ENCODE measurements at places on chromosomes 5 and 9.

DNA sequence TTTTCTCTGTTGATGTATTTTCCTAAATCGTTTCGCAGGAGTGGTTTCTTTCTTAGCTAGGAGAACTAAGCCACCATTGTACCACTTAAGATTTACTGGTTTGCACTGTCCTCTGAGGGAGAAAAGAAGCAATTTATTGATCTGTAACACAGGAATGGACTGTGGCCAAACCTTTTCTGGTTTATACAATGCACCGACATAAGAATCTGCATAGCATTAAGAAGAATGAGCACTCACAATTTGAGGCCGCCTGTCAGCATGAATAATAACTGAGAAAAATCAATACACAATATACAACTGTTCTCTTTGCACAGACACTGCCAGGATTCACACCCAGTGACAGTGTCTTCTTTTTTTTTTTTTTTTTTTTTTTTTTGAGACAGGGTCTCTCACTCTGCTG, 168.6 kb upstream of the DMRT1 start:
- no peak for DNase-seq

- DNase-seq, result peak; percentile 93
Measured at GRCh38 chr9:85310573-85310972, 431.2 kb downstream of the AGTPBP1 start.

DNA sequence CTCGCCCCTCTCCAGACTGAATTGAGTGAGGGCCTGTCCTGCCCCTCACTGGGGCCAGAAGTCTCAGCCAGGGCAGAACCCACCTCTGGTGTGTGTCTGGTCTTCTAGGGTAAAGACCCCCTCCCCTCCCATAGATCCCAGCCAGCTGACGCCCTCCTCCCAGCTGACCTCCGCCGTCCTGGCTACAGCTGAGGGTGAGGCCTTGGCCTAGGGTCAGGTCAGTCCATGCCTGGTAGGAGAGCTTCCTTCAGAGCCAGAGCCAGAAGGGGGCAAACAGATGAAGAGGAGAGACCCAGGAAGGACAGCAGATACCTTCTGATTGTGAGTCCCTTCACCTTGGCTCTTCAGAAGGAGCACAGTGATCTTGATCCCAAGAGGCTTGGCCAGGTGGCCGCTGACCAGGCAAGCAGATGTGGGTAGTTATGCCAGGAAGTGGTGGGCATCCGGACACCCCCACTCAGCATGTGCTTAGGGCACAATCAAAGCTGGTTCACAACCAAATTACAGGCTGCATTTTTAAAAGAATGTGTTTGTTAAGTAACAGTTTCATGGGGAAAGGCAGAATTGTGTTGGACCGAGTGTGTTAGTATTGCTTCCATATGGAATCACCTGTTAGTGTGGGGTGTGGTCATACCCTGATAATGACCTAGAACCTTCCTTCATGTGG, 29.9 kb downstream of the JADE2 start:
- DNase-seq, result no peak

DNA sequence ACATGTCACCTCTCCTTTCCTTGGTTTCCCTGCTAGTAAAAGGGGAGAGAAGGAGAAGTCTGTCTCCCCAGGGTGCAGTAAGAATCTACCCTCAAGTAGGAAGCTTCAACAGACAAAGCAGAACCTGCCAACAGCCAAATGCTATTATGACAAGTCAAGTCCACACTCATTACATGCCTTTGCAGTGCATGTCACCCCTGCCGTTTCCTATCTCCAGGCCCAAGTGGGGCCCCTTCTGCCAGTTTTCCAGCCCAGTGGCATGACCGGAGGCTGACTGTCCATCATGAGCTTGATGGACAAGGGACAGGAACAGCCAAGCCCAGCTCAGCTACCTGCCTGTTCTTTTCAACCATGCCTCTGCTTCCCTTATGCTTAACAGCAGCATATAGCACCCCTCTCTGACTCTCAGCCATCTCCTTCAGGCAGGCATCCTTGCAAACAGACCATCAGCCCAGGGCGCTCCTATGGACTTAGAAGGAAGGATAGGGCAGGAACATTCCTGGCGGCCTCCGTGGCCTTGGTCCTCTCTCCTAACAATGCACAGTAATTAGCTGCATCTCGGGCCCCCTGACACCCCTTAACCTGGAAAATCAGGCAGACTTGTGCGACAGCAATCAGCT, 107.2 kb upstream of the RAD23B start:
- DNase-seq, result peak; percentile 38

GRCh38 chr9:131271506-131271931, 4.8 kb downstream of the FAM78A start:
- DNase-seq, result peak; percentile 59

GRCh38 chr9:131282688-131283422, 6.5 kb upstream of the FAM78A start:
- DNase-seq, result no peak

- DNase-seq, result no peak
Measured at GRCh38 chr9:89905606-89906338, 301.0 kb downstream of the GADD45G start.

DNA sequence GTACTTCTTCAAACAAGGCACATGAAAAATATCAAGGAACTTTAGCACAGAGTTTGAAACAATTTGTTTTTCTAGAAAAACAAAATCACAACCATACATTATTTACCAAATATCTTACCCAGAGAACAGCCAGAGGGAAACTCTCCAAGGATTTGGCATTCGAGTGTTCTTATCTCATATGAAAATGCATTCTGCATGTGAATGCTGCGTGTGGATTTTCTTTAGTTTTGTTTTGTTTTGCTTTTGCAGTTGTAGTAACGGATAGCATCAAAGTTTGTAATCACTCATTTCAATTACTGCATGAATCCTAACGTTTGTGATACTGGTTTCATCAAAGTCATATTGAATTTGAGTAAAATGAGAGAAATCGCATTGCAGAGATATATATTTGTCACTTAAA, 28.0 kb downstream of the ADAMTSL1 start:
- DNase-seq, result no peak

DNA sequence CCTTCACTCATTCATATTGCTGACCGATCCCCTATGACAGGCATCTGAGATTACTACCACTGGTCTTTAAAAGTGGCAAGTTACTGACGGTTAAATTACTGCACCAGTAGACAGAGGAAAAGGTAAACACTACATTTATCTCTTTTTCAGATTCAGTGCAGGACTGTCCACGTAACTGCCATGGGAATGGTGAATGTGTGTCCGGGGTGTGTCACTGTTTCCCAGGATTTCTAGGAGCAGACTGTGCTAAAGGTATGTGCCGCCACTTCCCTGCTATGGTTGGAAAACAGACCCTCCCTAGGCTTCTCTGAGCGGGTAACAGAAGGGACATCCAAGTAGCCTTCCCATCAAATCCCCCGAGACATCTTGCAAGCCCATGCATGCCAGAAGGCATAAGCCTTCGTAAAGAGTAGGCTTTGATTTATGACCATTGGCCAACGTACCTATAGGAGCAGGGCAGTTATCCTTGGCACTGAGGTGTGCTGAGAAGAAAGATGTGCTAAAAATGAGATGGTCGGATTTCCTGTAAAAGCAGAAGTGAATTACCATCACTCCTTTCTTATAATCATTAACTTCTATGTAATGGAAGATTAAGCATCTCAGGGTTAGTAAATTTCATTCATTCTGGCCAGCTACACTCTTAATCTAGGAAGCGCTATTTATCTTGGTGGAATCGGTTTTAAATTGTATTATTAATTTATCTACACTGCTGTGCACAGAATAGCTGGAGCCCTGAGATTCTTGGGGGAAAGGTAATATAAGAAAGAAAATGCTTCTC, 193.4 kb upstream of the WWC1 start:
- no peak for DNase-seq

DNA sequence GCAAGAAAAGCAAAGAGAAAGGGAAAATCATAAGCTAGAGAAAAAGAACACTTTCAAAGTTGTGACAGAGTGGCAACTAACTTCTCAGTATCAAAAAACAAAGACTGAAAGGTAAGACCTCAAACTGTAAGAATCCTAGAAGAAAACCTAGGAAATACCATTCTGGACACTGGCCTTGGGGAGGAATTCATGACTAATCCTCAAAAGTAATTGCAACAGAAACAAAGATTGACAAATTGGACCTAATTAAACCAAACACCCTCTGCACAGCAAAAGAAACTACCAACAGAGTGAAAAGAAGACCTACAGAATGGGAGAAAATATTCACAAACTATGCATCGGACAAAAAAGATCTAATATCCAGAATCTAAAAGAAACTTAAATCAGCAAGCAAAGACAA, 79.1 kb downstream of the FEM1C start:
- DNase-seq, result no peak

GRCh38 chr5:111144352-111144930, 52.3 kb downstream of the WDR36 start:
- no peak for DNase-seq

- DNase-seq, result peak; percentile 67
Measured at GRCh38 chr5:132238169-132238744, 10.6 kb upstream of the P4HA2 start.

DNA sequence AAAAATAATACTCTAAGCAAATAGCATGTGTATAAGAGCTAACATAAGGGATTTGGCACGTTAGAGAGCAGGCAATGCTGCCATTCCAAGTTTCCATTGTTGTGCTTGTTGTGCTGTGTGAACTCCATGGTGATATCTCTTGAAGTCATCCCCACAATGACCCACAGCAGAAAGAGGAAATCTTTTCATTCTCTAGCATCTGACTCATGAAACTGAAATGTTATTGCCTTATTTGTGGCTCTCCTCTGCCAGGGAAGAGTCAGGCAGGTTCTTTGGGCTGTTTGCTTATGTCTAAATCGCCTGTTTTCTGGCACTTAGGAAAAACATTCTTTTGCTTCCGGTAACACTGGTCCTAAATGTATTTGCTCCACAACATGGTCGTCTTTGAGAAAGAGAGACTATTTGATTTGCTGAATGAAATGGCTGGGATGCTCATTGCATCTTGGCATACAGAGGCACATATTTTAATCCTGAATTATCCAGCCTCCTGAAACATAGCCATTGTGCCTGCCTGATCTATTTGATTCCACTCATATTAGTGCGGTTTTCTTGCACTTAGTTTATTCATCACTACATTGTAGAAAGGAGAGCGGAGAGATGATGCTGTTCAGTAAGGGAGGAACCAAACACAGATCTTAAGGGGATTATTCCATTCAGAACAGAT, 188.8 kb downstream of the CSNK1G3 start:
- DNase-seq, result no peak

GRCh38 chr5:34941936-34942335, 12.6 kb downstream of the DNAJC21 start:
- DNase-seq, result no peak

- no peak for DNase-seq
Measured at GRCh38 chr5:82917584-82917983, 159.6 kb downstream of the TMEM167A start.

DNA sequence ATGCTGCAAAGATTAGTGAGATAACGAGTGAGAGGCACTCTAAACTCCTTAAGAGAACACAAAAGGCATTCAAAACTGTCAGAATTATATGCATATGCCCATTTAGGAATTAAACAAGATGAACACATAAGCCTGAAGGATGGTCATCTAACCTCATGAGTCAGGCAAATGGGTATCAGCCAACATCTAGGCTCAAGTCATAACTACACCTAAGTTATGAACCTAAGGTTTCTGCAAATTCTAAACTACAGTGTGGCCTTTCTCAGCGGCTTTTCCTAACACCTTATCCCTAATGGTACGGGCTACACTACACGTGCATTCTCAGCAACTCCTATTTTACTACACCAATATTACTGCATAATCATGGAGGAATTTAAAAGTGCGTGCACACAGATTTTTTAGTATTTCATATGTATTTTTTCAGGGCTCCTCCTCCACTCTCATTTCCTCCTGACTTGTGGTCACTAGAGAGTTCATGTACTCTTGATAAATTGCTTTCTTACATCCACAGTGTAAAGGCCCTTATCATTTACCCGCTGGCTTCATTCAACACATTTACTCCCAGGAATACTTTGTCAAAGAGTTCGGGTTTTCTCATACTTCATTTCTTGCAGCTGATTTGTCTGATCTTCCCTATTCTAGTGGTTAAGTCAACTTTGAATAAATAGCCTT, 316.5 kb downstream of the BNC2 start:
- DNase-seq, result no peak

- peak; percentile 64 for DNase-seq
Measured at GRCh38 chr9:92147030-92147851, 32.0 kb upstream of the SPTLC1 start.

DNA sequence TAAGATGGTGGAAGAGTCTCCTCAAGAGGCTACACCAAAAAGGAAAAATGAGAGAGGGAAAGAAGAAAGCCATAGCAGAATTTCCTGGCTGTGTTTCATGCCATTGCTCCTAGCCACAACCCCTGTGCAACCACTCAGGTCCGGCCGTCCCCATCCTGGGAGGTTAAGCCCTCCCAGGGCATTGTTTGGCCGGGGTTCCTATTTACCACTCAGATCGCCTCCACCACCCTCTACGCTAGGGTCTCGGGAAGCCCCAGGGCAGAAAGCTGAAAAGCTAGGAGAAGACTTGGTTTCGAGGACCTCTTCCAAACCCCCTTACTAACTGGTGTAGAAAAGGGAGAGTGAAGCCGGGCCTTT, 715 bp downstream of the RC3H2 start:
- peak; percentile 53 for DNase-seq

GRCh38 chr9:79701651-79702050, 129.9 kb downstream of the TLE4 start:
- DNase-seq, result peak; percentile 77

DNA sequence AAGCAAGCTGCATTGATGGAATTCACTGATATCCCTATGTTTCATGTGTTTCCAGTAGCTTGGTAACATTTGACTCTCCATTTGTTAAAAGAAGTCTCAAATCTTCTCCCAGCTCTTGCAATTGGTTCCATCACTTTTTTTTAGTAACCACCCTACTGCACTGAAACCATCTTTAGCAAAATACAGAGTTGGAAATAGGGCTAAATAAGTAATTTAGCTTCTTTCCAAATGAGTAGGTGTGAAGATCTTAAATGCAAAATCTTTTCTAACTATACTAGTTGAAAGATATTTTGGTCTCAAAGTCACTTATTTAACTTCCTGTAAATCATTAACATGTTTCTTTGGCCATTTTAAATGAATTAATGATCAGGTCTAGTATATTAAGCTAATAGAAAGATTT, 138.1 kb downstream of the DIRAS2 start:
- no peak for DNase-seq

DNA sequence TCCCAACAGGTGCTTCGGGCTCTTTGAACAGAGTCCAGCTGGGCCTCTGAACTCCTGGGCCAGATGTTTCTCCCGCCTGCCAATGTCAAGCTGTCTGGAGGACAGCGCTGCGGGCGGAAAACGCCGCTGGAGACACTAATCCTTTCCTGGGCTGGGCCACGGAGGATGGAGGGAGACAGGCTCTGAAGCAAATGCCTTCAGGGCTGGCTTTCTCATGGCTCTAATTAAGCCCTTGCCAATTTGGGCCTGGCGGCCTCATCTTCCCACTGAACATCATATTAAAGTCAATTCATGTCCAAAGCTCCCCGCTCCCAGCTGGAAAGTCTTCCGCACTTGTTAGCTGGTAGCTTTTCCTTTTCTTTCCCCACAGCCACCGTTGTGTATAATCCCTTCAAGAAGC, 72.7 kb downstream of the NTNG2 start:
- no peak for DNase-seq
